Smooth muscle cell of the brain vasculature (primary cell): ENCODE measurements at places on chromosomes 2 and 18.

DNA sequence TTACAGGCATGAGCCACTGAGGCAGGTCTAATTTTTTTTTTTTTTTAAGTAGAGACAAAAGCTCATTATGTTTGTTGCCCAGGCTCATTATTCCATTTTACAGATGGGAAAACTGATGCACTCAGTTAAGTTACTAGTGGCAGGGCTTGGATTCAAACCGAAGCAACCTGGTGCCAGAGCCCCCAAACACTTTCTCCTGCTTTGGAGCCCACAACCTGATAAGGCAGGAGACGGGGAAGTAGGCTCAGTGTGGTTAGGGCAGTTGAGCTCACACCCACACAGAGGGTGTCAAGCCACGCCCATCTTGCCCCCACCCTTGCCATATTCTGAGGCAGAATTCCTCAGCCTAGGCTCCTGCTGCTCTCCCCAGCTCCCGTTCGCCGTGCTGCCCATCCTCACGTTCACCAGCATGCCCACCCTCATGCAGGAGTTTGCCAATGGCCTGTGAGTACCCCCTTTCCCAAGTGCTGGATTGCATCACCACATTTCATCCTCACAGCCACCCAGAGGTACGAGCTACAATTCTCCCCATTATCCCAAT lies 5.8 kb upstream of the CTDSP1 start:
- no peak for DNase-seq

DNA sequence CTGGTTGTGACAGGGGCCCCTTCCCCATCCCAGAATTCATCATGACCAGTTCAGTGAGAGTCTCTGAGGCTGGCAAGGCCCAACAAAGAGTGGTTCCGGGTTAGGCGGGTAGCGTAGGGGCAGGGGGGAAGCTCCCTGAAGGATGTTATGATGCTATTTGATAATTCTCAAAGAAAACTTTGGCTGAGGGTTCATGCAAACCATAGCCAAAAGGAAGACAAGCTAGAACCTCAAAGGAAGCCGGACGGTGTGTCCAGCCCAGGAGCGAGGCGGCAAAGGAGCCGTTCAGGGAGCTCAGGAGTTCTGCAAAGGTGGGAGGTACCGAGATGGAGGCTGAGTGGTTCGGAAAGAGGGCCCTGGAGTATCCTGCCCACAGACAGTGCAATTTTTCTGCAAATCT lies 226.8 kb upstream of the RAB6C start:
- DNase-seq, result no peak

GRCh38 chr18:32877371-32877770 lies 104.5 kb upstream of the KLHL14 start:
- no peak for DNase-seq

DNA sequence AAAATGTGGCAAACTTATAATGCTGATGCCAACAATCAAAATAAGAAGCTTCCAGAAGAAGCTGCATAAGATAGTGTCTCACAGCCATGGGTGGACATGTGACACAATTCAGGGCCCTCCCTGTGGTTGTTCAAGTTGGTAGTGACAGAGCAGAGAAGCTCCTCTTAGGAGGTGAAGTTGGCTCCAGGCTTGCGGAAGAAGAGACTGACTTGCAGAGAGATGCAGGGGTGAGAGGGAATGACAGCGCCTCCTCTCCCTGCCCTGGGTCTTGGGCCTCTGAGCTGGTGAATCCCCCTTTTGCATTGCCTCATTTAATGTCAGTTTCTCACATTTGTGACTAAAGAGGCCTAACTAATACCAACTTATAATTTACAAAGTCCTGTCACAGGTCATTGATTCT lies 23.0 kb upstream of the RHOB start:
- no peak for DNase-seq

- no peak for DNase-seq
Observed at GRCh38 chr2:179050755-179051154, 818 bp upstream of the CCDC141 start.

DNA sequence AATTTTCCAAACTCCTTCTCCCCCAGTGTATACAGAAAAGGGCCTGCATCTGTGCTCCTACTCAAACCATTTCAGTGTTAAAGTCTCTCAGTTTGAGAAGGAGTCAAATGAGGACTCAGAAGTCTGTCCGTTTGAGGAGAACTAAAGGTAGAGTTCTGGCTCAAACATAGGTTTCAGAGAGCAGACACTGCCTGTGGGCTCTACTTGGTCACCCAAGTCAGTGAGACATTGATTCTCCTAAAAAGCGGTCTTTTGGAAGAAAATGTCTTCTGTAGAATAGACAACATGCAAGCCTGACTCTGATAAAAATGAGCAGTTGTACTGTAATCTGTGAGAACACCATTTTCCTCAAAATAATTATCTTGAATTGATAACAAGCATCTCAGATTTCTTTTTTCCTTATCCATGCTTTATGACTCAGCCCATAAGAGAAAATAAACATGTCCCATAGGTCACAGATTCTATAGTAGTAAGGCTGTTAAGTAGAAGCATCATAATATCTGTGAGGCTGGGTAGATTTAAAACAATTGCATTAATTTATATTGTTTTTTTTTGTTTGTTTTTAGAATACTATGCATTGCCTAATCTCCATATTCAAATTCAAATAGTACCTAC lies 82.8 kb downstream of the ASXL3 start:
- no peak for DNase-seq

DNA sequence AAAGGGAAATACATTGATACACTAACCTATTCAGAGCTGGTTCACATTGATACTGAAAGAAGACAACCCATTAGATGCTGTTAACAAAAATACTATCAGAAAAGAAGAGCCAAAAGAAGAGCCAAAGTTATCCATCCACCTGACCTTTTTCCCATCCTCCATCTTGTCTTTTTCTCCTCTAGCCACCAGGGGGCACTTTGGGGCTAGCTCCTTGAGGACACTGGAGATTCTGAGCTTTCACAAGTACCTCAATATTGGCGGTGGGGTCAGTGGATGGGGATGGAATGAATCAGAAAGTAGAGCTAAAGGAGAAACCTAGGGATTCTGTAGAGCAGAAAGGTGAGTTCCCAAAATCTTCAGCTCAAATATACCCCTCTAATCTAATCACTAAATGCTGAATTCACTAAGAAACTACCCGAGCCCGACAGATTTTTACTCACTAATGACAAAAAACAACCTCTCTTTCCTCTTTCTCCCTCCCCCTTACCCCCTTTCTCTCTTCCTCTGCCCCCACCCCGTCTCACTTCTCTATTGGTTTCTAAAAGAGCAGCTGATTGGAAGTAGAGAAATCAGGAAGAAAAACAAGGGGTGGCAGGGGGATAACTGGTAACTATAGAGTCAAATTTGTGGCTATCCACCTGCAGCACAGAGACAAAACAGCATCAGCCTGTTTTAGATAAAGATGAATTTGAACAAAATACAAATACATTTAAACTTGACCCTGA lies 203.3 kb downstream of the TCF4 start:
- DNase-seq, result no peak

- no peak for DNase-seq
Observed at GRCh38 chr2:70668432-70668831, 99.6 kb downstream of the ADD2 start.

- no peak for DNase-seq
Observed at GRCh38 chr2:85446296-85447221, 28.0 kb downstream of the SH2D6 start.

- no peak for DNase-seq
Observed at GRCh38 chr2:228581731-228582130, 400.2 kb upstream of the SPHKAP start.

GRCh38 chr18:2049986-2050385 lies 521.3 kb downstream of the METTL4 start:
- DNase-seq, result no peak

DNA sequence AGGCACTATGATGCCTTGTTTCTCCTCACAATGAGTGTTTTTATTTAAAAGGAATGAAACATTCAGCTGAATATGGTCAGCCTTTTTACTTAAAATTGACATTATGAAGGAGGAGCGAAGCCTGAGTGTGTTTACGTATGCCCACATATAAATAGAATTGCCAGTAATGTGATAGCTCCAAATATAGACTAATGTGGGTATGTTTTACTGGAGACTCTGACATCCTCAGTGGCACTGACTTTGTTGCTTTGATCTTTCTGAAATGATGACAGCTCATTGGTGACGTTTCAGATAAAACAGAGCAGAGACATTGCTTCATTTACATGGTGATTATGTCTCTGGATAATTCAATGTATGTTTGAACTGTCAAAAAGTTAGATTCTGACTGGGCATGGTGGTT lies 167.0 kb downstream of the MGAT5 start:
- DNase-seq, result no peak

DNA sequence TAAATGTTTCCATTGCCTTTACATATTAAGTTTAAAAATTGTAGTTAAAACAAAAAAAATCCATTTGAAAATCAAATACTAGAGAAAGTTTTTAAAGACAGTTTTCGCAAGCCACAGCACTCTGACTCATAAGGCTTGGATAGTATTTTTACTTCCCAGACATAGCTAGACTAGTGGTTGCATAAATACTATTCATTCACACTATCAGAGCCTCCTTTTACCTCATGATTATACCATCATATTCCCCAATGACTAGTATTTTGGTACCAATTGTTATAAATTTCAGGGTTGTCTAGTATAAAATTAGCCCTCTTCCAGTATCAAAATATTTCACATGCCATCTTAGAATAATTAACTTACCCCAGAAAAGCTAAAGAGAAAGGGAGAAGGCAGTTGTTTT lies 393.5 kb downstream of the ERBB4 start:
- no peak for DNase-seq

GRCh38 chr2:105038383-105039061 lies 653 bp downstream of the MRPS9 start:
- no peak for DNase-seq

DNA sequence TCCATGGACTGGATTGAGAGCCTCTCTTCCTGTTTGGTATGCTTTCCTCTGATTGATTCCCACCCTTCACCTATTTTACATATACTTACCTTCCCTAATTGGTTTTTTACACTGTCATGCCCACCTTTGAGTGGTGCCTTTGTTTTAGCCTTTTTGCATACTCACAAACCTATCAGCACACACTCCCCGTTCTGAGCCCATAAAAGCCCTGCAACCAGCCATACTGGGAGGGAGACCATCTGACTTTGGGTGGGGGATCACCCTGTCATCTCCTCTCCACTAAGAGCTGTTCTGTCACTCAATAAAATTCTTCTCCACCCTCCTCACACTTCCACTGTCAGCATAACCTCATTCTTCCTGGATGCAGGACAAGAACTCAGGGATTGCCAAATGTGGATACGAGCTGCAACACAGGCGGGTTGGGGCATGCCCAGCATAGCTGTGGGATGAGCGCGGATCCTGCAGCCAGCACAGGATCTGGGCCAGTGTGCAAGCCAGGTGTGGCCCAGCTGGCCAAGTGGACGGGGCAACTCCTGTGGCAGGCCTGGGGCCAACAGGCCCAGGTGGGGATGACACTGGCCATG lies 9.4 kb upstream of the MOB1A start:
- no peak for DNase-seq

DNA sequence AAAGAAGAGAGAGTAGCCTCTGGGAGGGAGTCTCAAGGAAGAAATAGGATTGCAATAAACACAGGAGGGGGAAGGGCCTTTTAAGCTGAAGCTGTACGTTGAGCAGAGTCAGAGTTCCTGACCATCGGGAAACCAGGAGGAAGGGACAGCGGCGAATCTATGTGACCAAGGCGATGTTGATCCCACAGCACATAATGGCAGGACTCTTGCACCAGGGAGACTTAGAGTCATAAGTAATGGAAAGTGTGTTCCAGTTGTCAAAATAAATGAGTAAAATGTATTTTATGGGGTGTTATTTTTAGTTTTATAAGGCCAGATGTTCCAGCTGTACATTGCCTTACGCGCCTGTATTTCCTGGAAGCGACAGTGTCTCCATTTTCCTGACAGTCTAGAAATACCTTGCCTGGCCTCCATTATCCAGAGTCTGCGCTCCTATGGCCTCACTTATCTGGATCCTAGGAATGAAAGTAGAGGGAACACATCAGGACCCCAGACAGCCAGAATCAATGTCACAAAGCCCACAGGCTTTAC lies 152.8 kb upstream of the COPS8 start:
- DNase-seq, result no peak

GRCh38 chr2:205290299-205290698 lies 392.0 kb upstream of the NRP2 start:
- no peak for DNase-seq

DNA sequence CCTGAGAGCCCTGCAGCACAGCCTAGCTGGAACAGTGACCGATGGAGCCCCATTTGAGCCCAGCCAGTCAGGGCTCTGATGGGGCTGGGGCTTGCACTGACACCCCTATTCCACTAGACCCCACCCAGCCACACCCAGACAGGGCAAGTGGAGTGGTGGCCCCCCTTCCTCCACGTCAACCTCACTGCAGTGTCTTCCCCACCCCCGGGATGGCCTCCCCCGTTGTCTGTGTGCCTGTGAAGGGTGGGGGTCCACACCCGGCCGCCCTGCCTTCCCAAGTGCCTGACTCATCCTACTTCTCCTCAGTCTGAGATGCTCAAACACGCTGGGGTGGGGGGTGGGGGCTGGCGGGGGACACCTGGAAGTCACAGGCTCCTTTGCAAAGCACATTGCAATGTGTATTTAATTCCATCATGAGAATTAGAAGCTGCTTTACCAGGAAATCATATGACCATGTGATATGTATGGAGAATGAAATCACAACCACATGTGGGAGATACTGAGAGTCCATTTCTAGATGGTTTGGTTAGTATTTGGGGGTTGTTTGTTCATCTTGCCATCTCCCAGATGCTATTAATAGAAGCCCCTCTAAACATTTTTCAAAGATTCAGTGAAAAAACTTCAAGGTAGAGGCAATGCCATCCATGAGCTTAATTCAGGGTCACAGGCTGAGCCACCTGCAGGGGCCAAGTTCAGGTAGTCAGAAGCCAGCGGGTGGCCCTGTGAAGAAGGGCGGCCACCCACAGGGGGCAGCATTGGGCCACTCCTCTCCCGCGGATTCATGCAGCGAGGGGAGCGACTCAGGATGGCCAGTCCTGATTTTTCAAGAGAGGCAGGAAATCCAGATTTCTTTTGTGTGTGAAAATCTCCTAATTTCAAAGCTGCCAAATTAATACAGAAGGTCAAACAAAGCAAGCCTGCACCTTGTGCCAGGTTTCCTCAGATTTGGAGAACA lies 22.7 kb upstream of the GMPPA start:
- DNase-seq, result no peak

- no peak for DNase-seq
Observed at GRCh38 chr18:5463831-5464230, 80.0 kb downstream of the EPB41L3 start.

GRCh38 chr18:37445368-37445767 lies 120.2 kb downstream of the CELF4 start:
- DNase-seq, result no peak

DNA sequence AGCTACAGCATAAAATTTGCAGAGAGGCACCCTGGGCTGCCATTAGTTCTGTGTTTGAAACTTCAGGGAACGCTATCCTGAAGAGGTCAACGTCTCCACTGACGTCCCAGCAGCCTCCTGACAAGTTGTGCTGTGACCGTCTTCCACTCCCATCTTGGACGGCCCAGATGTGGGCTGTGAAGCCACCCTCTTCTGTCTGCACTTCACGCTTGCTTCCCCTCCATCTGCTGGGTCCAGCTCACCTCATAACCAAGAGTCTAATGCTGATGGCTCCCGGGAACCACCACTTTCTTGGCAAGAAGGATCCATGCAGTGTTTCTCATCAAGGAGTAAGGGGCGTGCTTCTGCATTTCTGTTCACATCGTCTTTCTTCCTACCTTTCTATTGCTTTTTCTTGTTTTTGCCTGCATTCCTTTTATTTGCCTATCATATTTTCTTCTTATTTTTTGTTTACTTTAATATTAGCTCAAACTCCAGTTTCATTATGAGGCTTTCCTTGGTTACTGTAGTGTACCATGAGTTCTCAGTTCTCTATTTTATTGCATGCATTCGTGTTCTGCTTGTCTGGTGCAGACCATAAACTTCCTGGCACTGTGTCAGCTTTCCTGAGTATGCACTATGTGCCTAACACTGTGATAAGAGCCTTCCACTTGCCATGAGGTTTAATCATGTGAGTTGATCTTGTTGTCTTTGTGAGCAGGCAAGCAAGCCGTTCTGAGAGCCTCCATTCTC lies 631.8 kb upstream of the RAB6C start:
- no peak for DNase-seq
